CD8-positive, alpha-beta T cell (primary cell): ENCODE measurements at places on chromosomes 6 and 20. TPM values are rescaled to one million over a fixed set of nuclear protein-coding genes. Genes with fewer than 3 reads are reported as not detected.

Gene FAM217A
- not detected for total RNA-seq

Gene LAMA4
- not detected for total RNA-seq

Gene HCK
- 0.44 TPM for total RNA-seq

Gene MOCS1
- 0.56 TPM for total RNA-seq

Gene IP6K3
- not detected for total RNA-seq

Gene SIRPB1
- 3.9 TPM for total RNA-seq

Gene BEND6
- not detected for total RNA-seq

Gene JPH2
- total RNA-seq = not detected
